Right forelimb (tissue), 1 donor: ENCODE measurements at places on chromosomes 11 and 22.

DNA sequence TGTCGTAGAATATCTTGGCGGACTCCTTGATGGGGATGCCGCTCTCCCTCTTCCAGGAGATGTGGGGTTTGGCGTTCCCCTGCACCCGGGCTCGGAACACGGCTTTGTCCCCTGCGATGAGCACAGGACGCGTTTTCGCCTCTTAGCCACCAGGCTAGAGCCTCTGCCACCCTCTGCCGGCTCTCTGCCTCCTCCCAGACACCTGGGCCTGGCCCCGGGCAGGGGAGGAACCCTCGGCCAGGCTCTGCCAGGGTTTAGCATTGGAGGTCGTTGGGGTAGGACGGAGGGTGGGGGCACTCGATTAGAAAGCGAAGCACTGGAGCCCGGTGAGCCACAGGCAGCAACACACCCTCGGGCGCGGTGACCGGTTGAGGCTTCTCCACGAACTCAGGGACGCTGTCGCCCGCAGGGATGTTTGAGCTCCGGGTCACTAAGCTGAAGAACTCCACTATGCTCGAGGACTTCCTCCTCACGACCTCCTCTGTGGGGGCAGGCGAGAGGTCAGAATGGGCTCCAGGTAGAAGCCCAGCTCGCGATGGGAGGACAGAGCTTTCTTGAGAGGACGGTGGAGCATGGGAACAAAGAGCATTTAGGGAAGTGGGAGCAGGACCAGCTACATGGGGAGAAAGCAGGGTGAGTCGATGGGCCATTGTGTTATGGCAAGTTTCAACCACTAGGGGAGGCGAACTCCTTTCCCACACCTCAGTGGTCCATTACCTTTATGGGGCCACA lies 4.3 kb downstream of the IGSF22 start:
- DNase-seq: peak; percentile 63

- no peak for DNase-seq
Measured at GRCh38 chr11:110086892-110087309, 6.3 kb upstream of the ZC3H12C start.

DNA sequence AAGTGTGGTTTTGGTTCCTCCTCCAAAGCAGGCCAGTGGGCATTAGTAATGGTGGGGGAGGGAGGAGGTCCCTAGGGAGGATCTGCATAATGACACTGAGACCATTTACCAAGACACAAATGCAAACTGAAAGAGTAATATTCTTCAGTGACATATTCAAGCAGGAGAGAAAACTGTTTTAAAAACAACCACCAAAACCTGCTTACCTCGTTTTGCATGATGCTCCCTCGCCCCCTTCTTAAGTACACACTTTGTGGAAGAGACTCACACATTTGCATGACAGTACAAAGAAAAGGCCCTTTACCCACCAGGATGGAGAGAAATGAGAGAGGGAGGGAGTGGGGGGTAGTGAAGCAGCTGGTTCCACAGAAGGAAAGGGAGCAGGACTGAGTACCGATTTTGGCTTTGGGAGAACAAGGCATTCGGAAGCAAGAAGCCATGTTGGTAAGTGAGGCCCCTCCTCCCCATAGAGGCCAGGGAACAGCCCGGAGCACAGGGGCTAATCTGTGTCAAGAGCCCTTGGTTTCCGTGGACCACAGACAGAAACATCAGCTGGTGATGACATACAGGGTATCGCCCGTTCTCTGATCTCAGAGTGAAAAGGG lies 13.0 kb upstream of the OPCML start:
- no peak for DNase-seq

DNA sequence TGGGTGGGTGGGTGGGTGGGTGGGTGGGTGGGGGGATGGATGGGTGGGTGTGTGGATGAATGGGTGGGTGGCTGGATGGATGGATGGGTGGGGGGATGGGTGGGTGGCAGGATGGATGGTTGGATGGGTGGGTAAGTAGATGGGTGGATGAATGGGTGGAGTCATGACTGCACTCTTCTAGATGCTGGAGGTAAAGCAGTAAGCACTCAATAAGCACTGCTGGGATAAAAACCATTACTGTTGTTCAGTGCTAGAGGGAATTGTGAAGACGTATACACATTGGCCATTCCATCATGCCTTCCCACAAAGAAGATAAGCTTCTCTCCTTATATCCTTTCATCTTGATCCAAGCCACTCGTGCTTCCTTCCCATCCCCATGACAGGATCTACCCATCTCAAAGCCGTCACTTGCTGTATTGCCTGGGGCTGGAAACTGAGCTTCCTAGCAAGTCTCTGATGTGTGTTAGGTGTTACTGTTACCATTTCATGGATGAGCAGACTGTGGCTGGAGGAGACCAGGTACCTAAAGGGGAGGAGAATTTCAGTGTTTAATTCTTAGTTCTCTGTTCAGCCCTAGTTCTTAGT lies 74.8 kb downstream of the MICAL2 start:
- no peak for DNase-seq
